Stimulated activated CD8-positive, alpha-beta memory T cell treated with anti-CD3 and anti-CD28 coated beads, Interleukin-15, amount 100 ng/mL, for 4 hours (primary cell): ENCODE measurements at places on chromosomes 6 and 20.

DNA sequence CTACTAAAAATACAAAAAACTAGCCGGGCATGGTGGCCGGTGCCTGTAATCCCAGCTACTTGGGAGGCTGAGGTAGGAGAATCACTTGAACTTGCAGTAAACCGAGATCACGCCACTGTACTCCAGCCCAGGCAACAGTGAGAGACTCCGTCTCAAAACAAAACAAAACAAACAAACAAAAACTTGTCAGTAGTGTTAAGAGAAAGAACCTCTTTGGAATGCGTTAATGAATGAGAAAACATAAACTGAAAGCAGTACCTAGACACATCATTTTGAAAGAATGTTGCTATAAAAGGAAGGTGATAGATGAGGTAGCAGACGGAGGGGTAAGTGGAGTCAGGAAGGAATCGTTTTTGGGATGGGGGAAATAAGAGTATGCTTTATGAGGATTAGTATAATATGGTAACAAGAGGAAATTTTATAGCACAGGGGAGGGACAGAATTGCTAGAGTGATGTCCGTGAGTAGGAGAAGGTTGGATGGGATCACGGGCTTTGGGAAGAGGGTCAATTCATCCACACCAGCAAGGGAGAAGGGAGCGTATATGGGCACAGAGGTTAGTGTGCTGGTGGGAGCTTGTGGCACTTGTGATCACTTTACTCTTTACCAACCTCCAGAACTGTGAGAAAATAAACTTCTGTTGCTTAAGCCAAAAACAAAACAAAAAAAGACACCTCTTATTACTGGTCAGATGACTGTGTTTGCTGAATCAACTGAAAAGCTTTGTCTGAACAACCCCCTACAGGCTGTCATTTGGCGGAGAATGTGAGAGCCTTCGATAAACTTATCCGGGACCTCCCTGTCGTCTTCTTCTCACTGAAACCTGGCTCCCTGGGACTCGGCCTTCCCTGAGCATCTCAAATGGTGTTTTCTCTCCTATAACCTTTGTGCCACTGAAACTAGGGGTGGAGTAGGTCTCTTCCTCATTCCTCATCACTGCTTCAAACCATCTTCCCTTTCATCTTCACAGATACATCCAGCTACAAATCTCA lies 48.9 kb upstream of the TFAP2A start:
- DNase-seq: no peak

DNA sequence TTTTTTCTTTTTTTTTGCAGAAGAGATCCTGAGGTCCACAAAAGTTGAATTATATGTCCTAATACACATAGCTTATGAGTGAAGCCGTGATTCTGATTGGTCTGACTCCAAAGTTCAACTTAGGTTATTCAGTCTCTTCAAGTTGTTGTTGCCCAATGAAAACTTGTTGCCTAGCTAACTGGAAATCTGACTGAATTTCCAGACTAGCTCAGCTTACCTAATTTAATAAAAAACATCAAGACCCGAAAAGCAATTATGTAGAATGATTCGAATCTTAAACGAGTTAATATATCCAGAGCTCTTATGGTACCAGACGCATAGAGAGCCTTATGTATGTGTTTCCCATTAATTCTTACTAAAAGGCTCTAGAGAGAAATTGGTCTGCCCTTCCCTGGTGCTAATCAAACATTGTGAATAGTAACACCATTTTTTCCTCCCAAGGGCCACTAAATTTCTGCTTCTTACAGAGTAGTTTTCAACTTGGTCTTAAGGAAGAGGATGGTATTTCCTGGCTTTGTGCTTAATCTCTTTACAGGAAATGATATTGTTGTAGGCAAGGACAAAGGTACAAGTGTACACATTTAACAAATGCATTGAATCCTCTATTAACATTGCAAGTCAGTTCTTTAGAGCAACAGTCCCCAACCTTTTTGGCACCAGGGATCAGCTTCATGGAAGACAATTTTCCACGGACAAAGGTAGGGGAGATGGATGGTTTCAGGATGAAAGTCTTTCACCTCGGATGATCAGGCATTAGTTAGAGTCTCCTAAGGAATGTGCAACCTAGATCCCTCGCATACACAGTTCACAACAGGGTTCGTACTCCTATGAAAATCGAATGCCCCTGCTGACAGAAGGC lies 107.9 kb downstream of the TSHZ2 start:
- no peak for DNase-seq

- DNase-seq: no peak
Observed at GRCh38 chr6:34103321-34103720, 42.6 kb downstream of the GRM4 start.

DNA sequence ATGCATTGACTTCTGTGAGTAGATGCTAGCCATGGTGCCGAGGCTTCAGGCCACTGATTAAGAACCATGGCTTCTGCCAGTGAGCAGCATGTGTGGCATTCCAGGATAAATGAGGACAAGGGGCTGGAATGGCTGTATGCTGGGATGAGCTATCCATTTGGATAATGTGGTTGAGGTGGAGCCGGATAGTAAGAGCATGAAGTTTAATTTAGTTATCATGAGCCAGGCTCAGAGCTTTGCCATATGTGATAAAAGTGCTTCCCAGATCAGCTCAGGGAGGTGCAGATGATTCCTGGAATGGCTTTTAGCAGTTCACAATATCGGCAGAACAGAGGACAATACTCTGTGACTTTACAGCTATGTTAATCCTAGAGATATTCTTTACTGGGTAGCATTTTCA lies 34.6 kb upstream of the RNF8 start:
- DNase-seq: no peak

DNA sequence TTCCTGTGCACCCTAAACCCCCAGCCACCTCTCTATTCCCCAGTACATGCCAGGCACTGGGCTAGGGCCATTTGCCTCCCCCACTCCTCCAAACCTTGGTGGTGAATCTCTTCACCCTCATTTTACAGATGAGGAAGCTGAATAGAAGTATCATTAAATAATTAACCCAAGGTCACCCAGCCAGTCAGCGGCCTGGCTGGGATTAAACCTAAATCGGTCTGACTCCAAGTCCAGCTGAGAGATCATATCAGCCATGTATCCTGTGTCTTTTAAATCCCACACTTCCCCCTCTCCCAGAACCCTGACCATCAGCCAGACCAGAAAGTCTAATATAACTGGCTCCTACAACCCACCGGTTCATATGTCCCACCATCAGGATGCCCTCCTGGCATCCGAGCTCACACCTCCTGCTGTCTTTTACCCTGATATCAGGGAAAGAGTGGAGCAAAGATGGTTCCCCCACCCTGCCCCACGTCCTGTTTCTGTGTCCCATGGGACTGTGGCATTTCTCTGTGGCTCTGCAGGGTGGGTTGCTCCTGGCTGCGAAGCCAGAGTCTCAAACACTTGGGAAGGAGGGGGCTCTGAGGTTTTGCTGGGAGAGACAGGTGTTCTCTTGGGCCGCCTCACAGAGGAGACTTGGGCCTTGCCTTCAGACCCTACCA lies 145.3 kb downstream of the VEGFA start:
- DNase-seq: no peak

DNA sequence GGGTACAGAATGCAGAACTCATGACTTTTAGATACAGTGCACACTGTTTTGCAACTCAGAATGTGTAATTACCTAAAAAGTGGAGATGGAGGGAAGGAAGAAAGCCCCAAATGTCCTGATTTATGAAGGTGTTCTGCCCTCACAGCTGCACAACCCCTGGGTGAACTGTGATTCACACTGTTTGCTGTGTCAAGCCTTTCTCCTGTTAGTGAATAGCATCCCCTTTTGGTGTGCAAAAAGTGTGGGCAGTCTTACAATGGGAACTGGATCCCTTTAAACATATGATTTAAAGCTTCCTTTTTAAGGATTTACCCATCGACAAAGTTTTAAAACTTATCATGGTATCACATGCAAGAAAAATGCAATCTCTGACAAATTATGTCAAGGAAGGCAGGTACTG lies 633.4 kb upstream of the EPHA7 start:
- DNase-seq: no peak

GRCh38 chr20:41386502-41387427 lies 20.1 kb upstream of the EMILIN3 start:
- no peak for DNase-seq

GRCh38 chr20:1440024-1440423 lies 26.6 kb downstream of the NSFL1C start:
- no peak for DNase-seq

DNA sequence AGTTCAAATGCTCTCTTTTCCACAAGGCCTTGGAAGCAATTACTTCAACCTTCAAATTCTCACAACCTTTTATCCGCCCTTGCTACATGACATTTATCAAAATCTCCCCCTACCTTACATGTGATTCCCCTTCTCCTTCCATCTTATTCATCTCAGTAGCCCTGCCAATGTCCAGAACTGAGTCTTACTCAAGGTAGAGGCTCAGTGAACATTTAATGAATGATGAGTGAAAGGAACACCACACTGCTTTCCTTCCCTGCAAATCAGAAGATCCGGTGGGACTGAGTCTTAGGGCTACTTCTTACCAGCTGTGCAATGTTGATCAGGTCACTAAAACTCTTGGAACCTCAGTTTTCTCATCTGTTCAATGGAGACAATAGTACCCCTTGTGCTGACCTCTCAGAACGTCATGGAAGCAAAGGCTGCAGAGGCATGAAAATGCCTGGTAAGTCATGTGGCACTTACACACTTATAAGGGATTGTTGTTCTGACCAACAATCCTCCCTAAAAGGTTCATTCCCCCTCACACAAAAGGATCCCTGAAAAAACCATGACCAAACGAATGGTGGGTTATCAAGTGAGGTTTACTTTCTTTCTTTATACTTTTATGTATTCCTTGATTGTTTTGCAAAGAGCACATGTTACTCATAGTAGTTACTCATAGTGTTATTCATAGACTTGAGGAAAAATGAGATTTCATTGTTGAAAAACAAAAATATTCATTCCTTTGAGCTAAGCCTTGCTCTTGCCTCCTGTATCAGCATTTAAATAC lies 6.5 kb downstream of the MDGA1 start:
- no peak for DNase-seq

- no peak for DNase-seq
Observed at GRCh38 chr6:30981942-30982772, 1.4 kb upstream of the MUC21 start.

DNA sequence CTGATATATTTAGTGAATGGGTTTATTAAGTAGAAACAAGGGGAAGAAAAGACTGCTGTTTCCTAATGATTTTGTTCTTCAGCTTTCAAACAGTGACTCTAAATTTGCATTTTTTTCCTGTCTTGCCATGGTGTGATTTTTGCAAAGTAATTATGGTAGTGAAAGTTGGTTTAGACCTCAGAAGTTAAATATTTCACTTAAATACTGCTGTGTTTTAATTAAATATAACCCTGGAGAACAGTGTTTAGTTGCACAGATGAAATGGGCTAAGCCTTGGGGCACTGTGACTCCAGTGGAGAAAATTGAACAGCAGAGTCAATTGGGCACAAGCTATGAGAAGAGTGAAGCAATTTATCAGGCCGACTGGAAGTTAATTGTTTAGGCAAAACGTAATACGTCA lies 111.1 kb upstream of the MCHR2 start:
- no peak for DNase-seq
